ENCODE measurements at places on chromosomes 7 and 10.
A peak's percentile ranks its signal among the peaks of the same experiment; 100 is the strongest.

DNA sequence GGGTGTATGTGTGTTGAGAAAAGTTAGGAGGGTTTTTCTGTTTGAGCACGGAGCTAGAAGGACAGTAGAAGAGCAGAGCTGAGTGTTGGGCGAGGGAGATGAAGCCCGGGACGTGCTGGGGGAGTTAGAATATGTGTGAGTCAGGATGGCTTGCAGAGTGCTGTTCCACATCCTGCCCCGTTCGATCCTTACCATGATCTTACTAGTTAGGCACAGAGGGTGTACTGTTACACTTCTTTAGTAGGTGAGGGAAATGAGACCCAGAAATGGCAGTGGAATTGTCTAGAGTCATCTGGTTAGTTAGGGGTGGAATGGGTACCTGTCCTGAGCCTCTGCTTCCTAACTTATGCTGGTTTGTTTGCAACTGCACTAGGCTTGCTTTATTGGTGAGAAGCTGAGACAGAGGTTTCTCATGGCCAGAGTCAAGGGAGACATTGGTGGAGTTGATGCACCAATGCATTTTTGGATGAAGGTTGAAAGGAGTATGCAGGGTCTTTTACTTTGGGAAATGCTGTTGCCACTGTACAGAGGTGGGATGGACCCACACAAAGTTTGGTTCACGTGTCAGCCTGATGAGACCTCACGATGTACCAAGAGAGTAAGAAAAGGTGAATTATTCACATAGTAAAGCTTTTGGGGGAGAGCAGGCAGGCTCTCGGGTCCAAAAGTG is 42.4 kb downstream of the CCNY start:
- no peak for DNase-seq

DNA sequence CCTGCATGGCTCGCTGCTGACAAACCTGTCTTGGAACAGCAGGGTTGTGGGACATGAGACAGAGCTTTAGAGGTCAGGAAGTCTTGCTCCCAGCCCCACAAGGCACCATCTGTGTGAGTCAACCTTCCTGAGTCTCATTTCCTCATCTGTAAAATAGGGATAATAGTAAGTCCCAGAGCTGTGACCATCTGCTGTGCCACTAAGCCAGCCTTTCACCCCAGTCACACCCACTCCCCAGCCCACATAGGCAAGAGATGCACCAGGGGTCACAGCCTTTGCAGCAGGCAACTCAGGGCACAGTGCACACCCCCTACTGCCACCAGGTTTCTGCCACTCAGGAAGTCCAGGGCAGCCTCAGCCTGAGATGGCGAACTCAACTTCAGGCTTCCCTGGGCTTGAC is 29.4 kb upstream of the CDH23 start:
- no peak for DNase-seq

DNA sequence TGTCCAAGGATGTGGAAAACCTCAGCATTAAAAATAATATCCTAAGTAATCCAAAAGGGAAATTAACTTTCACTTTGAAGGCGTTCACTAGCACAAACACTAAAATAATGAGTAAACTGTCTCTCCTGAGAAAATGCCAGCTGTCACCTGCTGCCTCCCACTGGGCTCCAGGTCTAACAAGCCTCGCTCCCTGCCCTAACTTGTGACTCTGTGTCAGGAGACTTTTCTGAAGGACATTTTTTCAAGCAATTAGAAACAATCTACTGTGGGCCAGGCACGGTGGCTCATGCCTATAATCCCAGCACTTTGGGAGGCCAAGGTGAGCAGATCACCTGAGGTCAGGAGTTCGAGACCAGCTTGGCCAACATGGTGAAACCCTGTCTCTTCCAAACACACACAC is 72.8 kb upstream of the GLCCI1 start:
- DNase-seq = no peak

- DNase-seq = no peak
These were observed 224.0 kb upstream of the PLXDC2 start for GRCh38 chr10:19592276-19592675.

- peak; percentile 51 for DNase-seq
These were observed 19.4 kb downstream of the ZMIZ2 start for GRCh38 chr7:44767912-44768627.

DNA sequence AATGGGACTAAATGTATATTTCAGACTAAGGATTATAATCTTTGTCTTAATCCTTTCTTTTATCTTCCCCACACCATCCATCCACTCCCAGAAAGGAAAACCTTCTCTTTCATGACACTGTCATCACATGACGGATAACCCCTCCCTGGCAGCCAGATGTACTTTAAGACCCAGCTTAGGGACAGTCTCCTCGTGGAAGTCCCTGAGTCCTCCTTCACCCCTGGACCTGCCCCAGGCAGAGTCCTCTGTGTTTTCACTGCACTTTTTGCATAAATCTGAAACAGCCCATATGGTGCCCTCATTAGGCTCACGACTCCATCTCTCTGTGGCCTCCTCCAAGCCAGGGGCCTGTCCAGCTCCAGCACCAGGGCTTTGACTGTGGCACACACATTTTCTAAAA is 16.0 kb downstream of the NRAP start:
- DNase-seq = no peak

DNA sequence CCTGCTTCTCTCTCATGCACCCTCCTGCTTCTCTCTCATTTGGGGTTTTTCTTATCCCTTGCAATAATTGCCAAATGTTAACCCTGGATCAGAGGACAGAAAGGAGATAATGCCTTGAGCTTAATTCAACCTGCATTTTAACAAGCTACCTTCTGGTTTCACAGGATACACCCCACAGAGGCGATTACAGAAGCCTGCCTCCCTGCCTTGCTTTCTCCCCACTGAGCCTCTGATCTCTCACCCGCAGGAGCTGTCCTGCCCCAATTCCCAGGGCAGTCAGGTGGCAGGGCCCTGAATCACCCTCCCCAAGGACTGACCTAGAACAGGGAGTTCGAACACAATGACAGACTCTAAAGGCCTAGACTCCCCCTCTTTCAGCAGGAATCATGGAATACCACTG is 959.5 kb downstream of the GRID1 start:
- DNase-seq = no peak

DNA sequence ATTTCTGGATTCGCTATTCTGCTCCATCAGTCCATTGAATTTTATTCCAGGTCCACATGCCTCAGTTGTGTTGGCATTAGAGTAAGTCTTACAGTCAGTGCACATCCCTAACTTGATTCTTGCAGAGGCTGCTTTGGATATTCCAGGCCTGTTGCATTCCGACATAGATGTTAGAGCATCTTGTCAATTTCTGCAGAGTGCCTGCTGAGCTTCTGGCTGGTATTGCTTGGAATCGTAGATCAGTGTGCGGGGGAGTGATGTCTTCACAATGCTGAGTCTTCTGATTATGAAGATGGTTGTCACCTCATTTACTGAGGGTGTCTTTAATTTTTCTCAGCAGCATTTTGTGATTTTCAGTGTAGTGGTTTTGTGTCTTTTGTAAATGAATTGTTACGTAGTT is 45.2 kb downstream of the INPP5A start:
- DNase-seq = no peak

- DNase-seq = no peak
These were observed 417.4 kb downstream of the PLXNA4 start for GRCh38 chr7:132158841-132159240.

DNA sequence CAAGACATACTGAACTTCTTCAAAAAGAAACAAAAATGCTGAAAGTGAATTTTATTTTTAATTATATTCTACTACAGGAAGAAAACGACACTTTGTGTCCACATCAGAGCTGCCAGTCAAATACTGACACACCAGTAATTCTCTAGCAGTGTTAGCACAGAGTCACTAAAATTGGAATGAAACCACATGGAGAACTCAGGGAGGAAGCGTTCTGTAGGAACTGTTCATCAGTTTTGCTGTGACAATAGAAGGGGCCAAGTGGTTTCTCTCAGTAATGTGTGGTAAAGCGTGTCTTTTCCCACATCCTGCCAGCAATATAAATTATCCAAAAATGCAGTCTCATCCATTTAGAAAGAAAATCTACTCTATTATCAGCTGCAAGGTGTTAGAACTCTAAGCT is 683.3 kb downstream of the GRM8 start:
- no peak for DNase-seq

DNA sequence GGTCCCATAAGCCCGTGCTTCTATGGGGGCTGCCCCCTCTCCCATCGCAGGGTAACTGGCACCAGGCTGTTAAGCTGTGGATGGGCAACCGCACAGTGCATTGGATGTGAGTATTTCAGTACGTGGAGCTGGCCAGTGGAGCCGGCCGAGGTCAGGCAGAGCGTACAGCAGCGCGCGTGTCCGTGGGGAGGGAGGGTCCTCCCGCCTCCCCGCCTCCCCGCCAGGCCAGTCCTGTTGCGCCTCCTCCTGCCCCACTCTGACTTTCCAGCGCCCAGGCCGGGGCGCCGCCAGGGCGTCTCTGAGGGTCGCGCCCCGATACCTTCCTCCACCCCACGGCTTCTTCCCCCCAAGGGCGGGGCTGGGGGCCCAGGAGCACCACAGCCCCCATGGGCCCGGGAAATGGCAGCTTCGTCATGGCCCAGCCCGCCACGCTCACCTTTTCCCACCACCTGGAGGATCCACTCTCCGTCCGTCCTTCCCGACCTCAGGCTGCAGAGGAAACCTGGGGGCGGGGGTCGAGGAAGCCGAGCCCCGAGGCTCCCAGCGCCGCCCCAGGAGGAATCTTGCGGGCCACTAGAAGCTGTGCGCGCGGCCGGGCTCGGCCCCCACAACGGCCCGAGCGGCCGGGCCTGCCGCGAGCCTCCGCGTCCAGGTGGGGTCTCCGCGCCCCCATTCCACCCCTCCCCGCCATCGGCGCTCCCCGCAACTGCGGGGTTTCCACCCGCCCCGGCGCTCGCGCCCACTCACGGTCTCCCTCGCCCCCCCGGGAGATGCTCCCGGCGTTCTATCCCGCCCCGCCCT is 831 bp upstream of the PFKP start:
- peak; percentile 61 for DNase-seq

DNA sequence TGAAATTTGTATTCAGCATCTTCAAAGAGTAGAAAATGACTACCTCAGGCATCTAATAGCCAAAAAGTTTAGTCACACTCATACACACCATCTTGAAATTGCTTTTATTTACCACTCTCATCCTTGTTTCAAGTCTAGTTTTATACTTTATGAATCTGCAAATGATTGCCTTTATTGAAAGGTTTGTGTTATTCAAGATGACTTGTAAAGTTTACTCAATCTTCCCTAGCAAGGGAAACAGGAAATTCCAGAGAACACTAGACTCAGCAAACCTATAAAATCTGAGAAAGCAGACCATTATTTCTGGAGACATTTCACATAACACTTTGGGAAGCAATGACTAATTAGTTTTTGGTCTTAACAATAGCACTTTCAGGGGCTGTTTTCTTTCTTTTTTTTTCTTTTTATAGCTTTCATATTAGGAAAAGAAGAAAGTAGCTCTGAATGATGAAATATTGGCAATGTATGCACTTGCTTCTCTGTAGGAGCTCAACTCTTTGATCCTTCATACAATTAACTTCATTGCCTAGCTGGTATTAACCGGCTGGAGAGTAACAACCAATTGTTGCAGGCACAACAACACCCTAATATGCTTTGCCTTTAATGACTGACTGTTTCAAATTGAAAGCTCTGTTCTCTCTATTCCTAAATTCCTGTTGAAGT is 68.9 kb upstream of the HDAC9 start:
- DNase-seq = no peak

DNA sequence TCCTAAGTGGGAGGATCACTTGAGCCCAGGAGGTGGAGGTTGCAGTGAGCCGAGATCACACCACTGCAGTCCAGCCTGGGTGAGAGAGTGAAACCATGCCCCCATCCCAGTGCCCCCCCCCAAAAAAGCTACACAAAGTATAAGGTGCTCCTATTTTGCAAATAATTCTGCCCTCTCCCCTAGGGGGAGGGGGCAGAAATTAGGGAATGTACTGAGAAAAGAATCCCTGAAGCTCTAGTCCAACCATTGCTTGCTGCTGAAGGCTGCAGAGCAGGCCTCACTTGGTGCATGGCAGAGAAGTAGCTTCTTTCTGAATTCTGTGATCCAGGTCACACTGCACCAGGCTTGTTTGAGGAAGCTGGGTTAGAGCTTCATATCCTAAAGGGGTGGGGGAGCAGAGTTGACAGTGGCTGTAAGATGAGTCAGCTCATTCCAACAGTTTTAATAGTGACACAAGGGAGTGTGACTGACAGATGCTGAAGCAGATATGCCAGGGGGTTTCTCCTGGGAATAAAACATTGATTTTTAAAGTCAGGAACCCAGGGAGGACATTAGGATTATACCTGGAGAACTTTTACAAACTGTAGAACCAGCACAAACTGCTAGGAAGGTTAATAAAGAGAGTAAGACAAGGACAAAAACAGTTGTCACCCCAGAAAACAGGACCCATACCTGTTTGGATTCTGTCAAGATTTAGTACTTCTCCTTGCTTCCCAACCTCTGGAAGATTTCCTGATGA is 32.8 kb upstream of the STRIP2 start:
- no peak for DNase-seq

GRCh38 chr7:41524876-41525275 is 178.0 kb downstream of the INHBA start:
- DNase-seq = no peak

GRCh38 chr7:142319970-142320369 is 62.1 kb upstream of the PRSS58 start:
- DNase-seq = no peak

DNA sequence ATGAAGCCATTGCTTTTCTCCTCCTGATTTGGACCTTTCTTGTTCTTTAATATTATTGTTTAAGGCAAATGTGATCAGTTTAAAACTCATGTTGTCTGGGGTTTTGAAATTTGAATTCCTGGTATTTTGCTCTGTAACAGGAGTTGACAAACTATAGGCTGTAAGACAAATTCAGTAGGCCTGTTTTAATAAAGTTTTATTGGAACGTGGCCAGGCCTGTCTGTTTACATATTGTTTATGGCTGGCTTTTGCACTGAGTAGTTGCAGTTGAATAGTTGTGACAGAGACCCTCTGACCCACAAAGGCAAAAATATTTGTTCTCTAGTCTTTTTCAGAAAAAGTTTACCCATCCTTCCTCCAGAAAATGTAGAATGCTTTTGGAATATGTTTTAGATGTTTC is 29.8 kb downstream of the STARD3NL start:
- no peak for DNase-seq

DNA sequence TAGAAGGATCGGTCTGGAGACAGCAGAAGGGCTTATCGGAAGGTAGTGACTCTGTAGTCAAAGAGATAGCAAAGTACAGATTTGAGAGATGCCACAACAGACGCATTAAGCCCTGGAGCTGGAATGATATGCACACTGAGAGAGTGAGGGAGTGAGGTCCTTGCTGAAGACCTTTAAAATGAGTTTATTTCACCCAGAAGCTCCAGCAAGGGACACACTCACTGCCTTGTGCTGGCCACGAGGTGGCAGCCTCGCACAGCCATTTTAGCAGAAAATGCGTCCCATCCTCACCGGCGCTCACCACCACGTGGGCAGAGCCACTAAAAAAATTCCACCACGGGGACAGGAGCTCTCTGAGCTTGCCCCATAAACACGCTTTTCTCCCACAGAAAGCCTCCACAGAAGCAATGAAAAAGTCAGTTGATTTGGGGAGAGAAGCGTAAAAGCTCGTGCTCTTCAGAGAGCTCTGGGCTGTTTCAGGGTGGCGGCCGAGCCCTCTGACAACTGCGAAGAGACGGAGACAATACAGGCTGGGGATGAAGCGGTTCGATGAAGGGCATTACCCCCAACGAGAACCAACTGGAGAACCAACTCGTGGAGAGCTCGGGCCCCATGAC is 163.0 kb upstream of the KLF14 start:
- peak; percentile 86 for DNase-seq

Data from SK-N-SH (cell line).